ENCODE measurements at places on chromosomes 3 and 15. TPM values are rescaled to one million over a fixed set of nuclear protein-coding genes. Genes with fewer than 3 reads are reported as not detected.

DNA sequence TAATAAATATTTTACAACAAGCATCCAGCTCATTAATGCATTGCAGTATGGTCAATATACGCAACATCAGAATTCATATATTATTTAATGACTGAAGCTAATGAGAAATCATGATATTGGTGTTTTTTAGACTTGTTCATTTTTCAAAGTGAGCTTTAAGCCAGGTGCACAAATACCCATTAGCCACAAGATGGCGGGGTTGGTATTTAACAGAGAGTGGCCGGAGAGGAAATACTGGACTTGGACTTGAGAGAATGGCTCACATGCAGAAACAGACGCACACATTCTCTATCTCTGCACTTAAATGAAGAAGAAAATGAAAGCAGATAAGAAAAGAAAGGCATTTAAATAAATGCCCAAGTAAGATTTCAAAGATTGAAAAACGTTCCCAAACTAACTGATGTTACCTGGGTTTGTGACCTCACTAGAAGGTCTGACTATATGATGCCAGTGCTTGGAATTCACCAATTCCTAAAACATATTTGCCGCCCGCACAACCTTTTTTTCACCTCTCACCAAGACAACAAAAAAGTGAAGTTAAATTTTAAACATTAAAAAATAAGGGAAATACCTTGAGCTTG is 21.2 kb upstream of the CRBN start:
- peak; percentile 8 for DNase-seq

GRCh38 chr3:76565496-76566210 is 474.2 kb upstream of the ROBO2 start:
- no peak for DNase-seq

DNA sequence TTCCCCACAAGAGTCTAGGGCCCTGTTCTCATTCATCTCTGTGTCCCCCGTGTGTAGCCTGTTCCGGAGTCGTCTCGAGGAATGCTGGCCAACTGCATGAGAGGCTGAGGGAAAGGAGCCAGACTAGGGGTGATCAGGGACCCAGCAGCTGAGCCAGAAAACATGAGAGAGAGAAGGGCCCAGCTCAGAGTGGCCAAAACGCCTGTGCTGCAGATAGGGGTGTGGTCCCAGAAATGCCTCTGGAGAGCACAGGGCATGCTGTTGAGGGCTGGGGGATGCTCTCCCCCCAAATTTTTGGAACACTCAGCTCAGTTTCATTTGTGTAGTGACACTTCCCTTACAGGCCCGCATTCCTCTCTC is 14.1 kb downstream of the CYP1A2 start:
- DNase-seq = no peak

GRCh38 chr15:81856634-81857026 is 189.2 kb downstream of the MEX3B start:
- DNase-seq = no peak

DNA sequence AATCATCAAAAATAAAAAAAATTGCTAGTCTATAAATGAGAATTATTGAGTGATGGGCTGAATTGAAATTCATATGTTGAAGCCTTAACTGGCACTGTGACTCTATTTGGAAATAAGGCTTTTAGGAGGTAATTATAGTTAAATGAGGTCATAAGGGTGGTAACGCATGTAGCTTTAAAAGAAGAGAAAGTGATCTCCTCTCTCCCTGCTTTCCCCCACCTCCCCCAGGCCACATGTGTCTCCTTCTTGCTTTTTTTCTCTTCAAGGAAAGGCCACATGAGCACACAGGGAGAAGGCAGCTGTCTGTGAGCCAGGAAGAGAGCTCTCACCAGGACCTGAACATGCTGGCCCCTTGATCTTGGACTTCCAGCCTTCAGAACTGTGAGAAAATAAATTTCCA is 48.2 kb upstream of the ARPP19 start:
- no peak for DNase-seq

DNA sequence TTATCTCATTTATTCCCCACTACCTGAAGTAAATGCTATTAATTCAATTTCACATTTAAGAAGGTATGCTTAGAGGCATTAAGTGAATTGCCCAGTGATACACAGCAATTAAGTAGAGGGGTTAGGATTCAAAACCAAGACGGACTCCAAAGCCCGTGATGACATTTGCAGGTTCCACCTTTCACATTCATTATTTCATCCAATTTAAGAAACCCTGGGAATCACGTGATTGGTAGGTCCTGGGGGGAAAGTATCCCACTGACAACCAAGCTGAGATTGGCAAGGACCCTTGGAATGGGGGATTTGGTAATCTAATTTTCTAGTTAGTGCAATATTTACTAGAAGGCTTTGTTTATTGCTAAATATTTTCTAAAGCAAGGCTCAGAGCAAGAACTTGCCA is 1.8 kb downstream of the POMGNT2 start:
- no peak for DNase-seq

GRCh38 chr3:135034291-135034768 is 239.3 kb downstream of the EPHB1 start:
- DNase-seq = no peak

DNA sequence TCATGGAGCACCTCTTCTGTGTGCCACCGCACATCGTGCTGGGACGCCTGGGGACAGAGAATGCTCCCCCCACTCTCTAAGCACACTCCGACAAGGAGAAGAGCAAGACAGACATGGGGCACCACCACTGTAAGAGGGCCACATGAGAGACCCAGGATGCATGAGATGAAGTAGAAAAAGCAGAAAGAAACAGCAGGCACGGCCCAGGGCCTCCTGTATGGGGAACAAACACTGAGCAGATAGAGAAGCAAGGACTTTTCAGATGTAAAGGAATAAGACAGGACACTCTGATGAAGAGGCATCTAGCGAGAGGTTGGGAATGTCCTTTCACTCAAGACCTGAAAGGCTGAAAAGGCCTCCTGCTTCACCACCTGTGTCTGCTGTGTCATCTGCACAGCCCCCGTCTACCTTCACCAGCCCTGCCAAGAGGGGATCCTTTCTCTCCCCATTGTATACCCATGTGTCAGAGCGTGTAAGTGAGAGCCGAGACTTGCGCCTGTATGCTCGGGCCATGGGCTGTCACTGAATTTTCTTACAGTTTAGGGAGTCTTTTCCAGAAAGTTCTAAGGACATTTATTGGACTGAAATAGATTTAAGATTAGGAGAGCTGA is 125.6 kb downstream of the LRRK1 start:
- no peak for DNase-seq

DNA sequence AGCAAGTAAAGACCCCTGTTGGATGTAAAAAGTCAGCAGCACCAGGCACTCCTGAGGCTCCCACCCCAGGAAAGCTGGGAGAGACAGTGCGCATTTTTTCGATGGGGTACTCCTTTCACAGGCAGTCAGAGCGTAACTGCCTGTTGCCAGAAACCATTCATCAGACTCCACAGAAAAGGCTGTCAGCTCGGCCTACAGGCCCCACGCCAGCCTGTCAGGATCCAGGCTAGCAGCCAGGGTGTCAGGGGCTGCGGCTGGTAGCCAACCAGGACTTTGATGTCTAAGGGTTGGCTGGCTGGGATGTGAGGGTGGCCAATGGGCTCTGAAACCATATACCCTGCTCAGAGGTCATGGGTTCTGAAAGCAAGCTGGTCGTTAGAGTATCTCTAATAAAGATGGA is 164.5 kb downstream of the WNT5A start:
- no peak for DNase-seq

GRCh38 chr3:150104564-150104963 is 133.9 kb upstream of the PFN2 start:
- DNase-seq = no peak

- DNase-seq = peak; percentile 25
Measured at GRCh38 chr3:102206511-102207031, 228.2 kb upstream of the ZPLD1 start.

DNA sequence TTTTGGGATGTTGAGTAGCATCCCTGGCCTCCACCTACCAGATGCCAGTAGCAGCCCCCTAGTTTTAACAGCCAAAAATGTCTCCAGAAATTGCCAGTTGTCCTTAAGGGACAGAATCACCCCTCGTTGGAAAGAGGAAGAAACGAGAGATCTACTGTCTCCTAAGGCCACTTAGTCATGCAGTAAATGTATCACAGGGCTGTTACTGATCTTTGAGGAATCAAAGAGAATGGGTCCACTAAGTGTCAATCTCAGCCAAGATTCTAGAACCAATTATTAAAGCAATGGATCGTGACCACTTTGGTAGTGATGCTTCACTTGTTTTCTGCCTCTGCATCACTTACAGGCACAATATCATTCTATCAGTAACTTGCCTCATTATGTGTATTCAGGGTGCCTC is 26.4 kb downstream of the POLG start:
- DNase-seq = no peak

- DNase-seq = peak; percentile 70
Measured at GRCh38 chr3:51343918-51344687, 41.0 kb upstream of the MANF start.

GRCh38 chr3:156548902-156549301 is 6.0 kb downstream of the SSR3 start:
- no peak for DNase-seq

DNA sequence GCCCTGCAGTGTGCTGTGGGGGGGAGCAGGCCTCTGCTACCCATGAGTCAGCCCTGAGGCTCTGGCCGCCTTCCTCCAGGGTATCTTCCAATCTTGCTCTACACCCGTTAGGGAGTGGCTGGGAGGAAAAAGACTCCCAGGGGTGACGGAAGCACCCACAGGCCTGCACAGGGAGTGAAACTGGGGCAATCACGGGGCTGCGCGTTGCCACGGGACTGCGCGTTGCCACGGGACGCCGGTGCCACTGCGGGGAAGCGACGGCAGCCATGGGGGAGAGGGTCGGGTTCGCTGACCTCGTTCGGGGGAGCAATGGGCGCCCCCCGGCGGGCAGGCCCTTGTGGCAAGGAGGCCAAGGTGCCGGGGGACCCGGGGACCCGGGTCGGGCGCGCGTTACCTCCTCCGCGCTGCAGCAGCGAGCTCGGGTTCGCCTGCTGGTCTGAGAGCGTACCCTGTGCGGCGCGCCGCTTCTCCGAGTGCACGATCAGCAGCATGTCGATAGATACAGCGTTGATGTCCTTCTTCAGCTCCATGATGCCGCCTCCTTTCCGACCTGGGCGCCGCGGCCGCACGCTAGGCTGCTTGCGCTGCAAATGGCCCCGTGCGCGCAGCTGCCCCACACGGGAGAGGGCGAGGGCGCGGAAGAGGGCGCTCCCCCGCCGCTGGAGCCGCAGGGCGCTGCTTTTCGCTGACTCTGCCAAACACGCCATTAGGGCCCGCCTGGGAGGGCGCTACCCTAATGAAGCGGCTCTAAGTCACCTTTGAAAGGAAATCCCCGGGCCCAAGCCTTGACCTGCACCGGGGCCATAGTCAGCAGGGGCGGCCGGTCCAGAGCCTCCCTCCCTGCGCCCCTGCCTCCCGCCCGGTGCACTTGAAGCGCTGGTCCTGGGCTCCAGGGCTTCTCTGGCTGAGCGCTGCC is at the start of gene KY:
Gene KY (minus strand): TSS at position 592 of the 916 bp plus-strand sequence. CDS start 62 bp downstream, at position 530.
- peak; percentile 79 for DNase-seq

- no peak for DNase-seq
Measured at GRCh38 chr3:155244216-155244615, 49.3 kb downstream of the STRIT1 start.

GRCh38 chr15:26182441-26182840 is 319.3 kb upstream of the ATP10A start:
- DNase-seq = peak; percentile 43

DNA sequence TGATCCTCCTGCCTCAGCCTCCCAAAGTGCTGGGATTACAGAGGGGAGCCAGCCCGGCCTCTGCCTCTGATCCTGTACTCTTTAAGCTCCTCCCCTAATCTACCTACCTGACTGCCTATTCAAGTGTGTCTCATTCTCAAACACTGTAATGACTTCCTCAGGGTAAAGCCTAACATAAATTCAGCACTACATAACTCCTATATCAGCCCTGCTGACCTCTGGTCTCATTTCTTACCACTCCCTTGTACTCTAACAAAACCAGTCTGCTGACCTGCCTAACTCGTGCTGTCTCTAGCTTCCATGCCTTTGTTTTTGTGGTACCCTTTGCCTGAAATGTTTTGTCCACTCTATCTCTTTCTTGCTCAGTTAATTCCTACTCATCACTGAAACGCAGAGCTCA is 172.1 kb upstream of the IL12A start:
- DNase-seq = no peak

DNA sequence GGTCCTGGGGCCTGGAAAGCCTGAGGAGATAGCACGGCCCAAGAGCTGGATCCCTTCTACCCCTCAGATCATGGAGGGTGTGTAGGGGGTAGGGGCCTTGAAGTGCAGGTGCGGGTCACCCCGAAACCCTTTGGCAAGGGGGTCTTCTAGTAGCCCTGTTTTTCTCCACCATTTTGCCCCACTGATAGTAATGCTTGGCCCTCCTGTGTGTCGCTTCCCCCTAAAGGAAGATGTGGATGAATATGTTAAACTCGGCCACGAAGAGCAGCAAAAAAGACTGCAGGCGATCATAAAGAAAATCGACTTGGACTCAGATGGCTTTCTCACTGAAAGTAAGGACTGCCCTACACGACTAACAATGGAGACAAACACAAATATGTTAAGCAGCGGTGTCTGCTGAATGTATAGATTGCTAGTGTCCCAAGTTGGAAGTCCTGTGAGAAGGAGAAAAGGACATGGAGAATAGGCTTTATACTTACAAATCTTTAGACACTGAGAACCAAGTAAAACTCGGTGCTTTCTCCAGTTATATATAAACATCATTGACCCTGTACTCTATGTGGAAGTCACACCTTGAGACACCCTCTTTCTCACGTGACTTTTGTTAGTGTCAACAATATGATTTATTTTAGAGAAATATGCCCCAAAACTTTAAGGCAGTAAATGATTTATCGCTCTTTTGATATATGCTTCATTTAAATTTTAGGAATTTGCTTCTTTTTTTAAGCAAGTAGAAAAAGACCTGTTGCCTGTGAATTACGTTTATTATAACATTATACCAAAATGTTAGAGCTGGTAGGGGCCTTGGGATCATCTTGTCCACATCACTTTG is 802 bp downstream of the RCN2 start:
- DNase-seq = no peak

- peak; percentile 8 for DNase-seq
Measured at GRCh38 chr3:9276761-9277370, 27.4 kb upstream of the SRGAP3 start.

DNA sequence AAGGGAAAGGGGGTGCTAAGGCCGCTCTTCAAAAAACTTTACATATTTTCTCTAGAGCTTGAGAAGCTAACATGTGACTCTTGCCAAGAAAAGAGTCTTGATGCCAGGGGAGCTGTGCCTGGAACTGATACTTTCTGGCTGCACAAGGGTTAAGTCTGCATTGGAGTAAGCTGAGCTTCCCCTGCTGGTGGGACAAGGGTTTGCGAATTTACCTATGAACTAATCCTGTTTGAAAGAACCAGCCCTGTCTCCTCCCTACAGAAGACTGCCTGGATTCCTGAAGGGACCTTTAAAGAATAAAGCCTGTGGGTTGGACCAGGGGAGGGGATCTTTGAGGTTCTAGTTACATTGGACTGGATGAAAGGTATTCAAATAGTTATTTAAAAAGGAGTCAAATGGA is 58.3 kb upstream of the EPHA3 start:
- DNase-seq = peak; percentile 6

Gene KLHL24
- 12.5 TPM for total RNA-seq

Gene MITF
- total RNA-seq = 11.4 TPM

Gene PLSCR5
- not detected for total RNA-seq

Gene SLC6A1
- not detected for total RNA-seq

Gene NEK10
- 0.29 TPM for total RNA-seq

Gene OR5H1
- total RNA-seq = not detected
